Ureter (tissue), 1 donor: ENCODE measurements at places on chromosomes 7 and 10. TPM values are rescaled to one million over a fixed set of nuclear protein-coding genes. Genes with fewer than 3 reads are reported as not detected.

GRCh38 chr10:102419269-102420180 is 940 bp upstream of the PSD start:
- DNase-seq: no peak

GRCh38 chr7:146002431-146003078 is 114.0 kb upstream of the CNTNAP2 start:
- no peak for DNase-seq

- no peak for DNase-seq
Measured at GRCh38 chr10:45657033-45657926, 15.3 kb downstream of the ZFAND4 start.

DNA sequence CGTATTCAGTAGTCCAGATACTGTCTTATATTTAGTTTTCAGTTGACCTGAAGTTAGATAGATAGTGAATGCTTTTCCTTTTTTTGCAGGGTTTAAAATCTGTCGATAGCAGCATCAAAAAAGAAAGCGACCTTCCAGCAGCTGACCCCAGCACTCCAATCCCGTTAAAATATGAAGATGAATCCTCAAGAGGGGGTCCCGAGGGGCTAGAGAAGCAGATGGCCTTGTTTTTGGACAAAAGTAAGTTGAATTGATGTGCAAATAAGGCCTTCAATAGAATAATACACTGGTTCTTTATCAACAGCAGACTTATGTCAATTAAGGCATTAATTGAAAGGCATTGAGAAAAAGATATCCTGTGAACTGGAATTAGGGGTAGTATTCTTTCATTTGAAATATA is 18.7 kb downstream of the EDRF1 start:
- no peak for DNase-seq

DNA sequence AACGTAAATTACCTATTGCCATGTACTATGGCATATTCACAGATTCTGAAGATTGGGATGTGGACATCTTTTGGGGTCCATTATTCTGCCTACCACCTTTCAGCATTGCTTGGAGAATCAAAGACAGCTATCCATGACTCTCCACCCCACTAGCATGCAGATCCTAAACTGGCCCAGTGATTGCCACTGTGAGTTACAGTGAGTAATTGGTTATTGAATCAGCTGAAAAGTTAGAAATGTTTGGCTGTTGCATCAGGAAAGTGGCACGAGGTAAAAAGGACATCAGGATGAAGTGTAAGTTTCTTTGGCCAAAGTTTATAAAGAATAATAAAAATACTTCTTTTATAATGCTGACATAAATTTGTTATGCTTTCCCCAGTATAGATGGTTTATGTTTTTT is 148.2 kb upstream of the ETV1 start:
- no peak for DNase-seq

GRCh38 chr10:61905837-61906561 is 4.5 kb downstream of the ARID5B start:
- DNase-seq: no peak

GRCh38 chr7:53446170-53446569 is 410.7 kb downstream of the POM121L12 start:
- DNase-seq: no peak

Gene WNT8B
- 0.99 TPM for total RNA-seq

DNA sequence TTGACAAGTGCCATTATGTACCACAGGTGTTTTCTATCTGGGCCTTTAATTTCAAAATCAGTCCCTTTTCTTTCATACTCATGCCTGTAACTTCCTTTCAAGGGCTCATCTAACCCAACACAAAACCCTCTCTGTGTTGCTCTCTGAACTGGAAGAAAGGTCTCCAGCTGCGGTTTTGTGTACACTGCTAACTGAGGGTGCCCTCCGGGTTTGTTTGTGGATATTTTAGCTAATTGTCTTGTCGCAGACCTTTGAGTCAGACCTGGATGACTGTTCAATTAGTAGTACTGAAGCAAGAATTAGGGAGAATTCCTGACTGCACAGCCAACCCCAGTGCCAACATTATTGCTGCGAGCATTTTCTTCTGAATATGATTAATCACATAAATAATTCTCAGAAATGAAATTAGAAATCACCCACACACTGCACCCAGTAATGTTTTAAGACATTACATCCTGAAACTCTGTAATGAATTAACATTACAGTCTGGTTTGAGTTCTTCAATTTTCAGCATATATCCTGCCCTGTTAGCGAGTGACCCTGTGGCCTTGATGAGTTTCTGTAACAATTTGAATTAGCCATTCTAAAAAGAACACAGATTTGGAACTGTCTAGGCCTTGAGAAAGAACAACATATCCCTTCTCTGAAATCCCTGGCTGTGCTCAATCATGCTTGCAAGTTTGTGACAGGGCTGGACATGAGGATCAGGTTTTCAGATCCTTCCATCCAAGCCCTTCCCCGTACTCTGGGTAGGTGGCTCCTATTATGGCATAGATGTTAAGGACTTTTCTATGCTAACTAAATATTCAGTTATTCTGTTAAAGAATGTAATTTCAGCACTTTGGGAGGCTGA is 460.1 kb downstream of the PLXDC2 start:
- no peak for DNase-seq

Gene BMPER
- 6.8 TPM for total RNA-seq

Gene AKR1B15
- 1.6 TPM for total RNA-seq

DNA sequence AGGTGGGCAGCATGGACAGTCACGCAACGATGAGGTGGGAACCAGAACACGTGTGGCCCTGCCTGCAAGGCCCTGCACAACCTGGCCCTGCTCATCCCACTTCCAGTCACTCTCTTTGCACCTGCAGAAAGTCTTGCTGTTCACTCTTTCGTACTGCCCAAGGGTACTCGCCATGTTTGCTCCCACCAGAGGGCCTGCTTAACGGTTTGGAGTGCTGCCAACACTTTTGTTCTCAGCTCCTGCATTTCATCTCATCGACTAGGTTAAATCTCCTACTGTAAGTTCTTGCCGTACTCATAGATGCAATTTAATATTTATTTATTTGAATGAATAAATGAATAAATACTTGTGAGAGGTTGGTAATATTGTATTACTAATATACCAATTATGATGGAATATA is 315.3 kb downstream of the SDK1 start:
- no peak for DNase-seq

Gene CYP2C19
- not detected for total RNA-seq

Gene GPR141
- 0.81 TPM for total RNA-seq

GRCh38 chr10:61721431-61721830 is 58.7 kb downstream of the CABCOCO1 start:
- no peak for DNase-seq

Gene TFR2
- 2.2 TPM for total RNA-seq

Gene CROT
- 96.9 TPM for total RNA-seq

Gene KIFBP
- 27.3 TPM for total RNA-seq

DNA sequence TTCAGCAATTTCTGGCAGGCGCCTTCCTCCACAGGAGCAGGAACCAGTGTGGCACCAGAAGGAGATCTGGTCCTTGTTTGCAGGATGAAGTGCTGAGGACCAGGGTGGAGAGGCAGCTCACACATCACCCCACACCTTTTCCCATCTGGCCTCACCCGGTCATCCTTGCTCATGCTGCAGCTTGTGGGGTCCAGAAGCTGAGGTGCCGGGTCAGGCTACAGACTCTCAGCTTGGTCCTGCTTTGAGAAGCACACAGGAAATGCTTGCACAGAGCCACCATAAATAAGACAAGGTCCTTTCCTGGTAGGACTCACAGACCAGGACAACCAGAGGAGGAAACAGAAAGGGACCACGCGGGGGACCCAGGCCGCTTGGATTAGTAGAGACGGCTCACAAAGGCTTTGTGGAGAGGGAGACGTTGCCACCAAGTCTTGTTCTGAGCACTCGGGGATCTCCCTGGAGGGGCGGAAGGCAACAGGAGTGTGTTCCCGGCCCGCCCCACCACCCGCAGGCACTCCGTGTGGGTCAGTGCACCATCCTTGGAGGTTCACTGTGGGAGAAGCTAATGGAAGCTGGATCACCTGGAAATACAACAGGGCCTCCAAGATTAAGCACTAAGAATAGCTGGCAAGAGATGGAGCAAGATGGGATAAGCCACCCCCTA is 29.6 kb upstream of the EN2 start:
- DNase-seq: no peak

DNA sequence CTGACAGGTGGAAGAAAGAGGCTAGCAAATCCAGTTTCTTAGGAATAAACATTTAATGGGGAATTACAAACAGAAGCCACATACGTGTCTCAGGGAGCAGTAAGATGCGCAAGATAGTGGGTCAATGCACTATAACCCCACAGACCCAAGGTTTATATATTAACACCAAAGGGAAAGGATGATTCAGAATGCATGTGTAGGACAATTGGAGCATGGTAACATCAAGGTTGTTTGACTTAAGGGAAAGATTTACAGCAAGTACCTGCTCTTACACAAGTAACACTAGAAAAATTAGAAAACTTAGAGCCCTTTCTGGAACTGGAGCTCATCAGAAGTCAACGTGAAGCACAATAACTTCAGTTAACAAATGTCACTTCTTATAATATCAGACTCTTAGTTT is 161.1 kb upstream of the ZWINT start:
- no peak for DNase-seq

DNA sequence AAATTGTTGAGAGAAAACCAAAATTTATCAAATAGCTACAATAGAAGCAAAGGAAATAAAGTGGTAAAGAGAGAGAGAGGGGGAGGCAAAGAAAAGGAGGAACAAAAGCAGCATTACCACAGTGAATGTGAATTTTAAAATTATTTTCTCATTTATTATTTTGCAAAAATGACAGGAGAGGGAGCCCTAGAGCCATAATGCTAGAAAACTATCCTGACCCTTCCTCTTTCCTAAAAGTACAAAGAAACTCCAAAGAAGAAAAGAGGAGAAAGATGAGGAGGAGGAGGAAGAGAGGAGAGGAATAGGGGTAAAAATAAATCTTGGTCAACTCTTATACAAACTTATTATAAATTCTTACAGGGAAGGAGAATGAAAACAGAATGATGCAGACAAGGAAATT is 921.5 kb downstream of the NRG3 start:
- DNase-seq: no peak

- DNase-seq: no peak
Measured at GRCh38 chr10:125757742-125758141, 17.9 kb downstream of the MMP21 start.

Gene DLX5
- not detected for total RNA-seq

DNA sequence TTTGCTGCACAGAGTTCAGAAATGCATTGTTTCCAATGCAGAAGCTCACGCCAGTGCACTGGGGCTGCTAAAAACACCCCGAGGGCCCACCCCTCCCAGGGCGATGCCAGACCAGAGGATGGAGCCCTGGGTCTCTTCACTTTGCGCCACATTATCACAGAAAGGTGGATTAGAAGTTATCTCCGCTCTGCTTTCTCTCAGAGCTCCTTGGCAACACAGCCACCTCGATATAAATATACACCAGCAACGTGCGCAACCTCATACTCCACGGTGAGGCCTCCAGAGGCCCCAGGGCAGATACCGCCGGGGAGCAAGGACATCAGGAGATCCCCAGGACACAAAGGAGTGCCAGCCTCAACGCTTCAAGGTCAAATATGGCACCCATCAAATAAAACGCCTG is 121.0 kb upstream of the TBX20 start:
- DNase-seq: no peak

DNA sequence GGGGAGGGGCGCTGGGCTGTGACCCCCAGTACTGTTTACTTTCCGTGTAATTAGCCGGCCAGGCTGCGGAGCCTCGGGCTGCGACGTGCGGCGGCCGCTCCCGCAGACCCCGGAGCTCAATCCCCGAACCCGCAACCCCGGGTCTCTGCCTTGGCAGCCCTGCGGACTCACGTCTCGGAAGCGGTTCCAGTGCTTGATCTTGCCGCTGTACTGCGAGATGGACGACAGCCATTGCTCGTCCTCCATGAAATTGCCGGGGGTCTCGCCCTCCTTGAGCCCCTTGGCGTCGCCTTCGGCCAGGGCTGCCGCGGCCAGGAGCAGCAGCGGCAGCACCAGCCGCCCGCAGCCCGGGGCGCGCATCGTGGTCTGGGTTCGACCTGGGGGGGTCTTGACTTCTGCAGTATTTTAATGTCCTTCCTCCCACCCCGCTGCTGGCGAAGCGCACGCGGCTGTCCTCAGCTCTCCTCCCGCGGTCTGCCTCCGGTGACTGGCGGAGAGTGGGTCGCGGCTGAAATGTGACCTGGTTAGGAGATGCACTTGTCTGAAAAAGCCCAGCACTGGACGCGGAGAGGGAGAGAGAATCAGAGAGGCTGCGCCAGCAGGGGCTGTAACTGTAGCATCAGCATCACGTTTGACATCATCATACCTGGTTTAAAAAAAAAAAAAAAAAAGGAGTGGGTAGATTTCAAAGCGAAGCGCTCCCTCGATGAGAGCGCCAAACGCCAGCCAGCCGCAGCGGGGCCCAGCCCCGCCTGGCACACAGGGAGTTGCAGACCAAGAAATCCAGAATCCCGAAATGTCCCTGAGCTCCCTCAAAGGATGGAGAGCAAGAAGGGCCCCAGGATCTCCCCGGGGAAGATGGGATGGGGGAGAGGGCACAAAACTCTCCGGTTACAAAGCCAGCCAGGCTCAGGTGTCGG is at the start of gene SPOCK2:
Gene SPOCK2 (minus strand): TSS at position 583 of the 920 bp plus-strand sequence. CDS start 223 bp downstream, at position 360.
- no peak for DNase-seq

DNA sequence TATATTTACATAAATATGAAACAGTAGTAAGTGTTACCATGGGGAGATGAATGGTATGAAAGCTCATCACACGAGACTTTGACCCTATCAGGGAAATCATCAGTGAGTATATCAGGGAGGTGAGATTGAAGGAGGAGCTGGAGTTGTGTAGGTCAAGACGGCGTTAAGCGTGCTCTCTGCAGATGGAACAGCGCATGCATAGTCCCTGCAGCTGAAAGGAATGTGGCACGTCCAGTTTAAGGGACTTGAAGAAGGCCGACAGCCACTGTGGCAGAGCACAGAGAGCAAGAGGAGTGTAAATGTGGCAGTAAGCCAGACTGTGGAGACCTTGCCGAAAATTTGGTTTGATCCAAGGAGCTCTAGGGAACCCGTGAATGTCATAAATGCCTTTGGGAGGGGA is 38.9 kb downstream of the POU6F2 start:
- DNase-seq: peak; percentile 50

Gene ELOVL3
- total RNA-seq: 0.47 TPM

GRCh38 chr10:101290881-101291280 is 61.6 kb upstream of the LBX1 start:
- DNase-seq: no peak

DNA sequence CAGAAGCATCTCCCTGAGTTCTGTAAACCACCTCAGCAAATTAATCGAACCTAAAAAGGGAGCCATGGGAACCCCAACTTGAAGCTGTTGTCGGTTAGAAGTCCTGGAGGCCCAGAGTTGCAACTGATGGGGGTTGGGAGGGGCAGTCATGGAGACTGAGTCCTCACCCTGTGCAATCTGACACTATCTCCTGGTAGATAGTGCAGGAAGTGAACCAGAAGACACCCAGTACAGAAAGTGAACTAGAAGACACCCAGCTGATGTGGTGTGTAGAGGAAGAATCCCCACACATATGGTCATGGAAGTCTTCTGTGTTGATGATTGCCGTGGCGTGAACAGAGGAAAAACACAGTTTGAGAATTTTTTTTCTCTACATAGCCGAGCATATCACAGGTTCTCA is 58.8 kb upstream of the SRRM3 start:
- no peak for DNase-seq

Gene GBX1
- total RNA-seq: not detected

- no peak for DNase-seq
Measured at GRCh38 chr7:105295596-105296352, 92.9 kb downstream of the SRPK2 start.
